ENCODE measurements at places on chromosomes 7 and 10. TPM values are rescaled to one million over a fixed set of nuclear protein-coding genes. Genes with fewer than 3 reads are reported as not detected.
A peak's percentile ranks its signal among the peaks of the same experiment; 100 is the strongest.

- H3K36me3 ChIP-seq: peaks cover 40% of the 10 kb centered on the region
- DNase-seq: peak; percentile 82
Observed at GRCh38 chr10:61992671-61993668, 91.5 kb downstream of the ARID5B start.

GRCh38 chr7:102302025-102302424, 15.4 kb downstream of the SH2B2 start:
- no peak for DNase-seq
- no peak overlapping the region for H3K4me3 ChIP-seq
- no peaks in the 10 kb centered on the region for H3K27me3 ChIP-seq
- H3K36me3 ChIP-seq: no peaks in the 10 kb centered on the region
- H3K4me1 ChIP-seq: peaks cover 78% of the 10 kb centered on the region
- H3K27ac ChIP-seq: no peak overlapping the region

DNA sequence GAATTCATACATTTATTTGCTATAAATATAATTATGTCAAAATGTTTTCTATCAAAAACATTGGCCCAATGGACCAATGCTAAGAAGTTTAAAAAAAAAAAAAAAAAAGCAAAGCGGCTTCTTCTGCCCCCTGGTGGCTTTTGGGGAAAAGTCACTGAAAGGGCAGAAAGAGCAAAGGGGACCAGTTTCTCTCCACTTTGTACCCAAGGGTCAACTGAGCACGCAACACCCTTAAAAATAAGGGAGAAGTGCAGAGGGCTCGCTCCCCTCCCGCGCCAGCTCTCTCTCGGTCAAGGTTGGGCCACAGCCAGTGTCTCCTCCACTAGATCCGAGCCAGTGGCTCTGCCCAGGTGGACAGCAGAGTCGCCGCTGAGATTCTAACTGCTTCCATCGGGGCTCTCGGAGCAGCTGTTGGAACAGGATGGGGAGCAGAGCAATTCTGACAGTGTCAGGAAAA, 136.4 kb upstream of the FGFR2 start:
- no peaks in the 10 kb centered on the region for H3K36me3 ChIP-seq
- DNase-seq: no peak
- no peak overlapping the region for H3K27ac ChIP-seq
- peaks cover 17% of the 10 kb centered on the region for H3K27me3 ChIP-seq
- H3K4me1 ChIP-seq: no peaks in the 10 kb centered on the region

DNA sequence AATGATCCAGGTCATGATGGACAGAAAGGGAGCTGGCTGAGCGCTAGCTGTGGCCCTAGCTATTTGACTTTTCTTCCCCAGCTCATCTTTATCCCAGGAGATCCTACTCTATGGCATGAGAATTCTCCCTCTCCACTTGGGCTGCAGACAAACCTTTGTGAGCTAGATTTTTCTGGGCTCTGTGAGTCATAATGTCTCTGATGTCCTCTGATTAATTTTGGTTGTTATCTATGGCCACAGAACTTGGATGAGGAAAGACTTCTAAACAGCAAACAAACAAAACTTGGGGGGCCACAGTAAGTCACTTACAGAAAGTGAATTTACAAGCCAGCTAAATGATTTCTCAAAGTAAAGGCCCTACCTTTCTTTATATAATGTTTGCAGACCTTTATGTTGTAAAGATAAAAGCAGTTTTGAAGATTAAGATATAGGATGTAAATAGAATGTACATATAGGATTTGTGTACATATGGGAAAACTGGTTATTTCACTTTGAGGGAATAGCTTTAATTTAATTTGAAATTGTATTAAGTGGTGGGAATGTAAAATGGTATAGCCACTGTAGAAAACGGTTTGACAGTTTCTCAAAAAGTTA, 10.4 kb downstream of the ABLIM1 start:
- no peaks in the 10 kb centered on the region for H3K36me3 ChIP-seq
- no peak overlapping the region for H3K27ac ChIP-seq
- DNase-seq: no peak
- H3K27me3 ChIP-seq: no peaks in the 10 kb centered on the region
- H3K4me1 ChIP-seq: no peaks in the 10 kb centered on the region
- no peak overlapping the region for H3K4me3 ChIP-seq

GRCh38 chr7:82241356-82241755, 202.2 kb downstream of the CACNA2D1 start:
- DNase-seq: no peak
- H3K4me3 ChIP-seq: no peak overlapping the region
- H3K36me3 ChIP-seq: no peaks in the 10 kb centered on the region
- H3K27ac ChIP-seq: no peak overlapping the region

FAM25C gene
- polyA plus RNA-seq: not detected

SFTPA1 gene
- polyA plus RNA-seq: not detected

MLXIPL gene
- polyA plus RNA-seq: not detected

CYP51A1 gene
- polyA plus RNA-seq: 28.8 TPM

All from naive B cell (primary cell).